COLO829 (cell line): ENCODE measurements at places on chromosomes 1 and 21.

- DNase-seq, result no peak
Measured at GRCh38 chr1:115295904-115296696, 41.9 kb downstream of the NGF start.

GRCh38 chr1:186073697-186074096 is 301.4 kb downstream of the TPR start:
- DNase-seq, result no peak

DNA sequence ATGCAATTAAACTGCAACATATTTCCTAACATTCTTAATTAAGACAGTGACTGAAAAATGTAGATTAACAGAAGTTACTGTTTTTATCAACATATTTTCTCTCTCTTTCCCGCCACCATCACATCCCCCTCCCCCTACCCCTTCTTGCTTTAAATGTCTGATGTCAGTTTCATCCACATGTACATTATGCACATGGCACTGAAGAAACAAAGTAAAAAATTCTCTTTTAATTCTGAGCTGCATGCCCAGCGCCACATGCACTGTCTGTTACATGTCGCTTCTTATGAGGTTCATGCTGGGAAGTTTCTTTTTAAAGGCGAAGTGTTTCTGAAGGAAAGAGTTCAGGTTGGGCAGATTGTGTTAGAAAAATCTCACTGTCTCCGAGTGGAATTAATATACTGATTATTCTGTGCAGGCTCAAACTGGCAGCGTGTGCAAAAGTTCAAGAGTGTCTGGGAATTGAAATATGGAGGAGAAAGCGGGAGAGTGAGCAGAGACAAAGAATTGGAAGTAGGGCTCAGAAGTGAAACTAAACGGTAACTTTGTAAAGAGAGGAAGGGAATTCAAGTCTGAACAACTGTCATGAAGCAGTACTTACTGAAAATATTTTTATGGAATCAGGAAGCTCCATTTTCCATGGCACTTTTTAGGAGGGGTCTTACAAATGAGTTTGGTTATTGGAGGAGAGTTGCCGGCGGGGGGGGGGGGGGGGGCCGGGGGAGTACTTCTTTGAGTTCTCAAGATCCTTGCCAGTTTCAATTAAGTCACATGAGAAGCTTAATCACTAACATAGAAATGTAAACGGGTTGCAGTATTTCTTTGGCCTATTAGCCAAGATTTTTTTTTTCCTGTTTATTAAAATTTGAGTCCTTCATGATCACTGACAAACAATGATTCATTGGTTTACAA is 217.6 kb downstream of the SDCCAG8 start:
- DNase-seq, result peak; percentile 25

GRCh38 chr1:10785728-10786638 is 10.5 kb downstream of the CASZ1 start:
- DNase-seq, result no peak

DNA sequence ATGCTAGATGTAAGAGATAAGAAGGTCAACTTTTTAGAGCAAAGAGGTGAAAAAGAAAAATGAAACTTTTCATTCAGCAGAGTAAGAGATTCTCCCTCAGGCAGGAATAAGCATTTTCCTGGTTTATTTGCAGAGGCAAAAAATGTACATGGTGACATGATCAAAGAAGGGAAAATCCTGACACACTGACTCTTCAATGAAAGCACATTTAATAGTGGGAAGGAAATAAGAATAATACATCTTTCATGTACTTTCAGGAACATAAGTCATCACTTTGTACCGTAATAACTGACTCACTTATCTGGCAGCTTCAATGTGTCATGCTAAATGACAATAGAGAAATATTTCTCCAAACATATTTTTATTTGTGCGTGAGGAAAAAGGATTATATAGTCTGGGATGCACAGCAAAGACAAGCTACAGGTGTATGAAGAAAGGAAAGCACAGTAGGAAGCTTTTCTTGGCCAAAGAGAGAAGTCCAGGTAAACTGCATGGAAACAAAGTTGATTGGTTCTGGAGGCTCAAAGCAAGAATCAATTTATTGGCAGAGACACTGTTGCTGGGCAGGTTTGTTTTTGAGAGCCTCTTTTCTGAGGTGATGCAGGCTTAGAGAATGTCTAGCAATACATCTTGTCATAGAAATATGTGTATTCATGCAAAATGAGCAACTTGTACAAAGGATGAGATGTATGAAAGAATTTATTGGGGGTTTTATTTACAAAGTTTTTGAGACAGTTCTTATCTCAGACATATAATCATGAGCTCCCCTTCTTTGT is 1409.0 kb downstream of the PLA2G4A start:
- DNase-seq, result peak; percentile 62

DNA sequence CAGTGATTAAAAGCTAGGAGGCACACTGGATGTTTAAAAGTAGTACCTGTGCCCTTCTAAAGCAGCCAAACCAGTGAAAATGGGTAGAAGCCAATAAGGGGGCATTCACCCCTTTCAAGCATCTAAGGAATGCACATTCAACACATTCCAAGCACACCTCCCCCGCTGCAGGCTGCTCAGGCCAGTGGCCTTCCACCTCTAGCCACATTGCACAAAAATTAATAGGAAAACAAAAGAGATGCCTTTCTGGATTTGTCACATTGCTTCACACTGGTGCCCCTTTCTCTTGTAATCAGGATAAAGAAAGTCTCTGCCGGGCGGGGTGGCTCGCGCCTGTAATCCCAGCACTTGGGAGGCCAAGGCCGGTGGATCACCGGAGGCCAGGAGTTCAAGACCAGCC is 834.0 kb downstream of the USP25 start:
- DNase-seq, result no peak

GRCh38 chr1:182599339-182599738 is 4.8 kb downstream of the RGS16 start:
- no peak for DNase-seq

DNA sequence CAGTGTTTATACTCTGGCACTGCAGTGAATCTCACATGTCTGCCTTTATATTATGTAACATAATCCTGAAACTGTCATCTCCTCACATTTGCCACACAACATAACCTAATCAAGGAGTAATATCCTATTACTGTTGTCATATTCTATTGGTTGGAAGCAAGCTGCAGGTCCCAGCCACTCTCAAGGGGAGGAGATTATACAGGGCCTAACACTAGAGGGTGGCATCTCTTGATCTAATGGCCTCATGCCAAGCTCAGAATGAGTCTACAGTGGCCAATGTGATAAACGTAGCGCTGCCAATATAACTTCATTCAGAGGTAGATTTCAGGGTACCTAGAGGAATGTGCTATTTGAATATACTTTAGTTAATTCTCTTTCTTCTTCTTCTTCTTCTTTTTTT is 166.8 kb downstream of the BACH1 start:
- no peak for DNase-seq

GRCh38 chr1:14580986-14581385 is 17.5 kb upstream of the KAZN start:
- no peak for DNase-seq

- peak; percentile 82 for DNase-seq
Measured at GRCh38 chr1:201346337-201346939, 31.0 kb downstream of the TNNT2 start.

GRCh38 chr1:244090645-244091044 is 39.6 kb downstream of the ZBTB18 start:
- DNase-seq, result no peak

DNA sequence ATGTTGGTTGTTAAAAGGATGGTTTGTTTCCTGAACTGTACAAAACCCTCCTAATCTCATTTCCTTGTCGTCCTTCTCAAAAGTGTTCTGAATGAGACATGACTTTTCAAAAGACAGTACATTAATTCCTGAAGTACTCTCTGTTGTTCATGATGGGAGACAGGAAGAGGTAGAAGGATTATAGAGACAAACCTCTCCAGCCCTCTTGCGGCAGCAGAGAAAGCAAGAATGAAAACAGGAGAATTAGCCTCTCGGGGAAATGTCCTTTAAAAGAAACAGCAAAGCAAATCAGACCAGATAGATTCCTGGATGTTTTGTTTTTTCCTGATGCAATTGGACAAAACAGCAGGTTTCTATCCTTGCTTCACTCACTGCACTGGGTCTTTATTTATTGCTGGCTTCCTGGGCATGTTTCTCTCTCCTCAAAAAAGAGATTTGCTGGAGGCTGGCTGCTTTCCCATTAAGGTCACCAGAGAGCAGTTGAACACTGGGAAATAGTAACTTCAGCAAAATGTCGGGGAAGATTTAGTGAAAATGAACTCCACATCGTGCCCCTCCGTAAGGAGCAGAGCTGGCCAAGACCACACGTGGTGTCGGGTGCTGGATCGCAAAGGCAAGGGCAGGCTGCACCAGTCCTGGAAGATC is 145.8 kb upstream of the SYT6 start:
- DNase-seq, result no peak

DNA sequence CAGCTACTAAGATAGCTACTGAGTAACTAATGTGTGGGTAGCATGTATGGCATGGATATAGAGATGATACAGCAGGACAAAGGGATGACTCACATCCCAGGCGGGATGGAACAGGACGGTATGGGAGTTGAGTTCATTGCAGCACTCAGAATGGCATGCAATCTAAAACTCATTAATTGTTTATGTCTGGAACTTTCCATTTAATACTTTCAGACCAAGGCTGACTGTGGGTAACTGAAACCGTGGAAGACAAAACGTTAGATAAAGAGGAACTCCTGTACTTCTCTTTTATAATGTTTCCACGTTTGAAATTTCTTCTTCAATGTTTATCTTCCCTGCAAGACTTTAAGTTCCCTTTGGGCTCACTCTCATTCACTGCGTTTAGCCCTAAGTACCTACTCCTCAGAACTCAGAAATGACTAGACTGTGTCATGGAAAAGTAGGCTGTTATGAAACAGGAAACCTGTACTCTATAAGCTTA is 151.9 kb downstream of the MAGI3 start:
- peak; percentile 9 for DNase-seq

DNA sequence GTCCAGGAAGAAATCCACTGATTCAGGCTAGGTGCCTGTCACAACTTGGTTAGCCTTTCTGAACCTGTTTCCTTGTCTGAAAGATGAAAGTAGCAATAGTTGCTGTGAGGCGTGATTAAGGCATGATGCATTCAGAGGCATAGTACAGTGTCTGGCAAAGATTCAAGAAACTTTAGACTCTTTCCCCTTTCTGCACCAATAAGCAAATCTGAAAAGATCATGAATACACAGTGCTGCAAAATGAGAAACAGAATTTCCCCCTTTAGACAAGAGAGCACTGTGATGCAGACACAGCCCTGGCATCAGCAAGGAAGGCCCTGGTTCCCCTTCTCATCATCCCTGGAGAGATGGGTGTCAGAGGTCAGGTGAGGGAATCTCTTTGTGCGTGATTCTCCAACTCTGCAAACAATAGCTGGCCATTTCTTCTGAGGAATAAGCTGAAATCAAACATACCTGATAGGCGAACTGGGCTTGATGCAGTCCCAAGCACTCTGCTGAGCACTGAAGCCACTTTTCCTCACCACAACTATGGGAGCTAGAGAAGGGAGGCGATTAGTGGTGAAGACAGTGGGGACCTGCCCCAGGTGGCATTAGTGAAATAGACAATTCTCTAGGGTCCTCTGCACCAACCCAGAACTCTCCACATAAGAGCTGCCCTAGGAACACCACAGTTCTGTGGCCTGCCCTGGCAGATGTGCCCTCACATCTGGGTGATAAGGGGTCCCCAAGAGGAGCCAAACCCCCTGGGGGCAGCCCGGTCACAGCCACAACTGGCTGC is 41.7 kb downstream of the ITPKB start:
- peak; percentile 42 for DNase-seq

GRCh38 chr1:76254104-76255030 is 179.8 kb downstream of the ST6GALNAC3 start:
- peak; percentile 30 for DNase-seq

GRCh38 chr1:223249854-223250631 is 107.0 kb upstream of the TLR5 start:
- no peak for DNase-seq
